ENCODE measurements at places on chromosomes 13 and 19.

- no peak for DNase-seq
Observed at GRCh38 chr13:100510208-100510957, 78.2 kb downstream of the GGACT start.

DNA sequence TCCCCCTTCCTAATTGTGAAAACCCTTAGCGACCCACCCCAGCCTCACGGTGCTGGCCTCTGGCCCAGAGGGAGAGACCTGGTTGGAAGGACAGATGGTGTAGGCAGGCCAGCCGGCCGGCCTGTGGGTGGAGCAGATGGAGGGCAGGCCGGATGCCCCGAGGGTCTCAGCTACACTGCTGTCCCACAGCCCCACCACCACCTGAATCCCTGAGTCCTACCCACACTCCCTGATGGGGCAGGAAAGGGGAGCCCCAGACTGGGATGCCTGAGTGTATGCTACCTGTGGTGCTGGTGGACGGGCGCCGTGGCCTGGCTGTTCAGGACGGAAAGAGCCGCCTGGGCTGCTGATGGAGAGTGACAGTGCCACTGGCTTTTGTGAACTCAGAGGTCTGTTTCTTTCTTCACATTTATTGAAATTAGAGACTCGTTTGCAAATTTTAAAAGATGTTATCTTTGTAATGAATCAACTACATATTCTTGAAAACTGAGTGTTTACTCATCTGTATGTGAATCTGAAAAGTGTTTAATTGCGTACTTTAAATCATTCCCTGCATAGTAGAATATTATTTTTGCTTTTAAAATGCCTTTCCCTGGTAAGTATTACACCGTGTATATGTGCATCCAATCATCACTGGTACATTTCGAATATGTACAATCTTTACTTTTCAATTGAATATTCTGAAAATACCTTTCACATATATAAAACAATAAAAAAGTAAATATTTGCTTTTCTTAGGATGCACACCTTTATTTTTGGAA, 35.7 kb downstream of the TFDP1 start:
- DNase-seq, result no peak

DNA sequence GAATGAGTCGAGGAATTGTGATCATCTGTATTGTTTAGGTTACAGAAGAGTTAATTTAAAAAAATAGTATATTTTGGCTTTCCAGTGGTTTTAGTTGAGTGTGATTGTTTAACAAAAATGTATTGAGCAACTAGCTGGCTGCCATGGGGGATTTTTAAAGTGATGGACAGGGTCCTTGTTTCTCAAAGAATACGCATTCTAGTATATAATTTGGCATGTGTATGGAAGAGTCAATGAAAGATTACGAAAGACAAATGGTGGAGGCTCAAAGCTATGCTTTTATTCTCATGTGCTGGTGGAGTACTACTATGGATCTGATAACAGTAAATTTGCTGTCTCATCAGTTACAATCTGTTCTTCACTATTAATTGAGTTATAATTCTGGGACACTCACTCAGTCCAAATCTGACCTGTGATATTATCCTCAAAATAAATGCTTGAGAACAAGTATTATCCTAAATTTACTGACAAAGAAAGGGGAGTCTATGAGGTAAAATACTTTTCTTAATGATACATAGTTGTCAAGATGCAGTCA, 240.0 kb downstream of the GPC6 start:
- DNase-seq, result no peak

DNA sequence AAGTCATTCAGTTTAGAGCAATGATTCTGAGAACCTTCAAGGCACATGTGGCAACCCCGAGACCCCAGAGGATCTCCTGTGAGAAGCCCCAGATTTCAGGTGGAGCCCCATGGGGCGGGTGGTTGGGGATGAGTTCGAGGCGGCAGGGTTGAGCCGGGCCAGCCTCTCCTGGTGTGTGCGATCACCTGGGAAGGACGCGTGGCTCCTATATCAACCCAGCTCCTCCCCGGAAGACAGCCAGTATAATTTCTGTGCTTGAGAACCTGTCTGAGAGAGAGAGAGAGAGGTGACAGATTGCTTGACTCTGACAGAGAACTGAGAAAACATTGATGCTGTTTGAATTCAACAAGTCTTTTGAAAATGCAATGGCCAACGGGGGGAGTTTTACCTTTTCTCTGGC, 89.0 kb downstream of the TEX29 start:
- no peak for DNase-seq

DNA sequence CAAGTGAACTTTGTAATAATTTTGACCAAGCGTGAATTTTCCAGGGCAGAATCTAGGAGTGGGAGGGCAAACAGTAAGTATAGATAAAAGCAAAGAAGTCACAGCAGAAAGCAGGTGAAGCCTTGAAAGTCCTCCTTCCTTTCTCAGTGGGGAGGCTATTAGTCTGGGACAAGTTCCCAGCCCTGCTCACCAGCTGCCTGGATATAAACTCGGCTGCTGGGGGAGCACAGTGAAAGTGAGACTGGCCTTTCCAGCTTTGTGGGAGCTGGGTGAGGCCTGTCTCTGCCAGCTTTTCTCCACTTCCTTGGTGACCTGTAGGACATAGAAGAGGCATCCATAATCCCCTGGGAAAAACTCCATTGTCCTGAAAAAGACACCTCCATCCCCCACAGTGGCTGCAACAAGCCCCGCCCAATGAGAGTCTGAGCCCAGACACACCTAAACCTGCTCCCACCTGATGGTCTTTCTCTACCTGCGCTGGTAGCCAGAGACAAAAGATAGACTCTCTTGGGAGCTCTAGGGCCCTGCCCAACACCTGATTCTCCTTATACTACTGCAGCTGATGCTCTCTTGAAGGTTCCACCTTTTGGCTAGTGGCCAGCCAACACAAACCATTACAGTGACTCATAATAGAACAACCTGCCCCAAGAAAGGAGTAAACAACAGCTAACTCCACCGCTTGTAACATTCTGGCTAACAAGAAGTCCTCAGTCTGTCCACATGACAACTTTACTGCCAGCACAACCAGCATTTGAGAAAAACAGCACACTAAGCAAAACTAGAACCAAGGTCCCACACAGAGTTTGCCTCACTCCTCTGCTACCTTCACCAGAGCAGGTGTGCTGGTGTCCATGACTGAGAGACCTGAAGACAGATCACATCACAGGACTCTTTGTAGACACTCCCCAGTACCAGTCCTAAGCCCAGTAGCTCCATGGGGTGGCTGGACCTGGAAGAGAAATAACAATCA, 252.2 kb upstream of the SLITRK6 start:
- no peak for DNase-seq

- DNase-seq, result no peak
Observed at GRCh38 chr19:4638317-4638716, 999 bp upstream of the TNFAIP8L1 start.

GRCh38 chr19:20060282-20060681, 17.5 kb upstream of the ZNF90 start:
- DNase-seq, result no peak

GRCh38 chr13:112219740-112220139, 152.8 kb downstream of the SOX1 start:
- no peak for DNase-seq

GRCh38 chr19:4548238-4548584, 8.4 kb upstream of the LRG1 start:
- no peak for DNase-seq

GRCh38 chr19:12947702-12948611, 2.3 kb downstream of the RAD23A start:
- DNase-seq, result no peak

- peak; percentile 37 for DNase-seq
Observed at GRCh38 chr19:9586764-9587163, 2.5 kb upstream of the ZNF121 start.

- no peak for DNase-seq
Observed at GRCh38 chr13:46698910-46699460, 98.0 kb downstream of the ESD start.

GRCh38 chr13:113187883-113188665, 20.4 kb downstream of the PCID2 start:
- DNase-seq, result no peak

- no peak for DNase-seq
Observed at GRCh38 chr13:73216381-73216831, 157.6 kb downstream of the KLF5 start.

GRCh38 chr13:42728507-42729180, 52.7 kb upstream of the FAM216B start:
- no peak for DNase-seq

DNA sequence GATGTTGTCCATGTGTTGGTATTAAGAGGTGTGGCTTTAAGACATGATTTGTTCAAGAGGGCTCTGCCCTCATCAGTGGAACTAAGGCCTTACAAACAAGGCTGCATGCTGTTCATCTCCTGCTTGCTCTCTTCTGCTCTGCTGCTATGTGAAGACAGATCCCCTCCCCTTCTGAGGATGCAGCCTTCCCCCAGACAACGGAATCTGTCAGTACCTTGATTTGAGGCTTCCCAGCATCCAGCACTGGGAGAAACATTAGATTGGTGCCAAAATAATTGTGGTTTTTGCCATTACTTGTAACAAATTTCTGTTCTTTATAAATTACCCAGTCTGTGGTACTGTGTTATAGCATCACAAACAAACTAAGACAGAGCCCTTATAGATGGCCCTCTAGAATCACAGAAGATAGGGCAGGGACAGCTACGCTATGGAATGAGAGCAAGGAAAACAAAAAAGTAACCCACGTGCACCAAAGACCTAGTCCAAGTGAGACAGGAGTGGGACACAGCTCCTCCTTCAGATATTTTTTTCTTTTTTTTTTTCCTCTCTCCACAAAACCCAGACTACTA, 151.5 kb upstream of the RXFP2 start:
- no peak for DNase-seq

GRCh38 chr19:52188822-52189734, 774 bp upstream of the PPP2R1A start:
- DNase-seq, result no peak

DNA sequence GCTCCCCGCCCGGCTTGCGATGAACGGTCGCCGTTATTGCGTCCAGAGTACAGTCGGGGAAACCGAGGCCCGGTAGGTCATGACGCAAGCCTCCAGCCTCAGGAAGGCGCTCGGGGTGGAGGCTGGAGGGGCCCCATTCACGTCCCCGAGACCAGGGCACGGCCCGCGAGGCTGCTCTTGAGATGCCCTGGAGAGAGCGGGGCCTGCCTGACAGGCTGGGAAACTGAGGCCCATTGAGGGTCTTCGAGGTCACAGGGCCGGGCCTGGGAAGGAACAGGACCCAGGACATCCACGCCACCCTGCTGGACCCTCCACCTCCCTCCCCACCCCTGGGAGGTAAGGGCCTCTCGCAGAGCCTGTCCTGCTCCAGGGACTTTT, 367 bp downstream of the NDUFS7 start:
- DNase-seq, result no peak

- no peak for DNase-seq
Observed at GRCh38 chr13:112137144-112137543, 70.2 kb downstream of the SOX1 start.

GRCh38 chr19:10553943-10554381, 10.3 kb downstream of the ATG4D start:
- no peak for DNase-seq
